ENCODE measurements at places on chromosomes 2 and 18.

GRCh38 chr2:152336854-152337510, 2.0 kb downstream of the FMNL2 start:
- peak; percentile 5 for DNase-seq

DNA sequence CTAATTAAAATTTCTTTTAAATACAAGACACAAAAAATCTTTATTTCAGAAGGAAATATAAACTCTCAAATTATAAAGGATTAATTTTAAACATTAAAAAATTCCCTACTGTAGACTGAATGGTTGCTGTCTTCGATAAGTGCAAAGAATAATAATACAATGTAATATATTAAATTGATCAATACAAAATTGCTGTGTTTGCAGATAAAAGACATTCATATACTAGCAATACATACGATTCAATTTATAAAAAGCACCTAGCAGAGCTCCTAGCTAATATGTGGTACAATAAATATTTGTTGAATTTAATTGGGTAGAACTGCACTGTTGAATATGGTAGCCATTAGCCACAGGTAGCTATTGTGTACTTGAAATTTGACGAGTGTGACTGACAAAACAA, 6.6 kb downstream of the ZSWIM2 start:
- DNase-seq: no peak

GRCh38 chr2:8086357-8086756, 595.5 kb upstream of the ID2 start:
- DNase-seq: no peak

DNA sequence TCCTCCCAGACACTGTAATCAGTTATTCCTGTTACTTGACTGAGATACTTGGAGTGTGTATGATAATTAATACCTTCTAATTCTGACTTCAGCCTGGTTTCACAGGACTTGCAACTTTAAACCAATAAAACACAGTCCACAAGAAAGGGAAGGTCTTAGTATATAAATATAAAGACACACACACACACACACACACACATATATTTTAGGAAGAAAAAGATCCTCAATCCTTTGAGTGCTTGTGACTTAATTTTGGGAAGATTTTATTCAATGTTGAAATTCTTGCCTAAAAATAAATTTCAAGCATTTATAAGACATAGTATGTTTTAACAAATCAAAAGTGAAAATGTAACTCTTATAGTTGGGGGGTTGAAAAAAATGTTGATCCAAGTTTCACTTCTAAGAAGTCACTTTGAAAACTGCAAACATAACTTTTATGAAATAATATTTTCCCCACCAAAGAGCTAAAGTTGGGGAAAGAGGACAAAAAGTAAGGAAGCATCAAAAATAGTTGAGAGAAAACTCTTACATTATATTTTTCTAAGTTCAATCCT, 824 bp upstream of the VPS54 start:
- DNase-seq: no peak
